ENCODE measurements at places on chromosomes 6 and 20.
A peak's percentile ranks its signal among the peaks of the same experiment; 100 is the strongest.

- DNase-seq, result peak; percentile 80
These were observed 189.0 kb upstream of the UST start for GRCh38 chr6:148557796-148558321.

GRCh38 chr6:2546901-2547300 lies 203.8 kb downstream of the MYLK4 start:
- no peak for DNase-seq

- peak; percentile 51 for DNase-seq
These were observed 2.9 kb downstream of the C6orf141 start for GRCh38 chr6:49553384-49553783.

DNA sequence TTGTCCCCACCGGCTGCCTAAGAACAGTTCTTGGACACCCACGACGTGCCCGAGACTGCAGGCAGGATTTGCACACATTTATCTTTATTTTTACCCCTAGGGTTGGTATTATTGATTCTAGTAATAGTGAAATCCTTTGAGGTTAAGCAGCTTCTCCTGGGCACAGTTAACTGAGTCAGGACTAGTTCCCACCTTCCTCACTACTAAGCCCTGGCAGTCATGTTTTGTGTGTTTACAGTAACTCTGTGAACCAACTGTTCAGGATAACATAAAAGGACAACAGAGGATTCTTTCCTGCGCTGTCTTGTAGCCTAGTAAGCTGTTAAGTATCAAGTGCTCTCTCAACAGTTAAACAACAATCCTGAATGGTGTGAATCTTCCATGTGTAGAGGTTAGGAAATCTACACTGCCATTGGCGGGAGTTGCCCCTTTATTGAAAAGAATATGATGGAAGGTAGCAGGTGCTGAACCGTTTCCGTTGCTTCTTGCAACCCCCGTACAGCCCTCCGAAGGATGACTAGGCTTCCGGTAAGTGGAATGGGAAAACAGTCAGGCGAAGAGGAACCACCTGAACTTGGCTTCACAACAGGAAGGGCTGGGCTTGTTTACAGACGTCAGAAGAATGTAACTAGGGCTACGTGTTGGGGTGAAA lies 979 bp upstream of the SOD2 start:
- DNase-seq, result peak; percentile 62

DNA sequence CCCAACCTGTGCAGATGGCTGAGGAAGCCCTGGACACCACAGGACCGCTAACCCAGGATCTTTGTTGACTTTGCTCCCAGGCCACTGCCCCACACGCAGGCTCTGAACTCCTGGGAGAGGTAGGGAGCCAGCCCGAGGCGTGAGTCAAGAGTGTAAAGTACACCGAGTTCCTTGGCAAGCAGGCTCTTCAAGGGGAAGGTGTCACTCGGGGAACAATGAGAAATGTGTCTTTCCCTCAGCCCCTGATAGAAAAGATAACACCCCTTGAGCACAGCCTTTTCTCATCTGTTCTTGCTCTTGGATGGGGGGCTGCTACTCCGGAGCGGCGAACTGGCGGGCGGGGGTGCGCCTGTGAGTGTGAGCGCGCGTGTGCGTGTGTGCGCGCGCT lies 472 bp upstream of the EDN3 start:
- DNase-seq, result no peak

- no peak for DNase-seq
These were observed 31.9 kb downstream of the PLCG1 start for GRCh38 chr20:41169162-41169690.

GRCh38 chr20:44110816-44111568 lies 76.0 kb downstream of the JPH2 start:
- DNase-seq, result no peak

DNA sequence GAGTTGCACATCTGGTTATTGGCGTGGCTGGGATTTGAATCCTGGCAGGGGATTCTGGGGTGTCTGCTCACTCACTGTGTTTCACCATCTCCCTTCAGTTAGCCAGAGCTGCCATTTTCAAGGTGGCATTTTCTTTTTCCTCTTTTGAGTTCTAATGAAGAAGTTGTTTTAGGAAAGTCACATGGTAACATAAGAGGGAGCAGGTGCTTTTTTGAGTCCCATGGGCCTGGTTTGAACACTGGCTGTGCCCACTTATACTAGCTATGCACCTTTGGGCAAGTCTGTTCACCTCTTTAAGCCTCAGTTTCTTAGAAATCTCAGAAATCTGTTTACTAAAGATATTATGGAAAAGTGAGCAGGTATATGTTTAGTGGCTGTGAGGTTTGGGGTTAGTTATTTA lies 39.6 kb downstream of the ANKS1A start:
- no peak for DNase-seq

DNA sequence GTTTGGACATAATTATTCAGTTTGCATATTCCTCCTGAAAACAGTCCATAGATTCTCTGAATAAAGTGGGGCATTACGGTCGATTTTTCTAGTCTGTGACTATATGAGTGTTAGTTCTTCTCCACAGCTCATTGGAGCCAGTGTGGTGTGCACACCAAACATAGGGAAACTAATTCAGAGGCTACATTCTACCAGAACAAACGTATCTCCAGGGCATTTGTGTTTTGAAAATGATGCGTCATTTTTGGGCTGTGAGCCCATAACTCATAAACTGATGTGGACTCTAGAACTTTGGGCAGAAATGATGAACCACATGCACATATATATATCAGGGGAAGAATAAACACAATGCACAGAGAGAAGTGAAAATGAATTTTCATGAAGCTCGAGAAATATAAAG lies 41.8 kb downstream of the C6orf58 start:
- no peak for DNase-seq

- peak; percentile 36 for DNase-seq
These were observed 146.3 kb downstream of the LY86 start for GRCh38 chr6:6734479-6735465.

DNA sequence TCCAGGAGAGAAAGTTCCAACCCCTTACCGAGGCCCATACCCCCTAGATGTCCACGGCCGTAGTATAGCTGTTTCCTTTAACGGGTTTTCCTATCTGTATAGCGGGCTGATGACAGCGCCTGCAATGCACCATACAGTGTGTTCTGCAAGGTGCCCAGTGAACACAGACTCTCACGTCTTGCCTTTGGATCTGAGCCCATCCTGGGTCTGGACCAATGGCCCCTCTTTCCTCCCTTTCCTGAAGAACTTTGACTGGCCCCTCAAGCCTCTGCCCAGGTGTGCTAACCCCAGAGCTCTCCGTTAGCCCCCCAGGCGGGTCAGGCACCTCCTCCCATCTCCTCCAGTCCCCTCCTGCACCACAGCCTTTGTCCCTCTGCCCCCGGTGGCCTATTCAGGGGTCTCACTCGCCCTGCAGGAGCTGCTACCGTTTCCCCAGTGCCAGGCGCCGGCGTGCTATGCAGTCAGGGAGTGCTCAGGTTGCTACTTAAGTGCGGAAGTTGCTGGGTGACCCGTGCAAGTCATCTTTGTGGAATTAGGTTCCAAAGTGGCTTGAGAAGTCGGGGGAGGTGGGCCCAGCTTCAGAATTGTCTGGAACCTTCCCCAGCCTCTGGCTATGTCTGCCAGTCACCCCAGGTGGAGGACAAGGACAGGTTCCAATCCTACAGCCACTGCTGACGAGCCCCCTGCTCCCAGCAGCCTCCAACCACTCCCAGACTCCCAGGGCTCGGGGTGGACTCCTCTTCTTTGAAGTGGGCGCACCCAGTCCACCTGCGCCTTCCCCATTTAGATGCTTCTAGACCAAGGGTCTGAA lies 35.0 kb upstream of the ZBP1 start:
- no peak for DNase-seq

DNA sequence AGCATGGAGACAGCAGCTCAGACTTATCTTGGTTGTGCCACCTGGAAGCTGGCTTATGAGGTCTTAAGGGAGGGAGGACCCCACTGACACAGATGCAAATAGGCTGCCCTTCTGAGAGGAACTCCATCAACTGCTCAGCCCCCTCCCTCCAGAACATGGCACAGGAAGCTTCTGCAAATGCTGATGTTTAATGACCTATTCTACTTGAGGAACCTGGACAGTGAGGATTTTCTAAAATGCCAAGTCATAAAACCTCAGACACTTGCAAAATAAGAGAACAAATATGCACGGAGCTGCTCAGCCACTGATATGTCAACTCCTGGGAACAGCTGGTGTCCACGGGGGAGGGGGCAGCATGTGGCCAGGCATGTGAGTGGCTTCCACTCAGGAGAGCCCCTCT lies 3.5 kb downstream of the CST9 start:
- no peak for DNase-seq

DNA sequence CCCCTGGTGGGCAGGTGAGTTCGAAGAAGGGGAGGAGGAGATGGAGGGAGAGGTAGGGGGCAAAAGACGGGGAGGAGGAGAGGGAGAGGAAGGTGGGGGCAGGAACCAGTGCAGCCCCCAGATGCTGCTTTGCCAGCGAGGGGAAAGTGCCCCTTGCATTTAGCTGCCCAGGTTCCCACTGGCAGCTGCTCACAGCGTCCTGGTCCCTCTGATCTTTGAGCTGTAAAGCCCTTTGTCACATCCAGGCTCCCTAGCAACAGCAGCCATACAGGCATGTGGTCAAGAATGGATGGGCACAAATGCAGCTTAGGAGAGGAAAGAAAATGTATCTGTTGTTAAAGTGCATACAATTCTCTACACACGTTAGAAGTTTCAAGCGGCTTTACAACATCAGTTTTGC lies 160.9 kb downstream of the CD83 start:
- DNase-seq, result no peak

GRCh38 chr20:41030531-41031242 lies 2.1 kb downstream of the TOP1 start:
- DNase-seq, result peak; percentile 85

- no peak for DNase-seq
These were observed 192.0 kb downstream of the ERMARD start for GRCh38 chr6:169943241-169944060.

DNA sequence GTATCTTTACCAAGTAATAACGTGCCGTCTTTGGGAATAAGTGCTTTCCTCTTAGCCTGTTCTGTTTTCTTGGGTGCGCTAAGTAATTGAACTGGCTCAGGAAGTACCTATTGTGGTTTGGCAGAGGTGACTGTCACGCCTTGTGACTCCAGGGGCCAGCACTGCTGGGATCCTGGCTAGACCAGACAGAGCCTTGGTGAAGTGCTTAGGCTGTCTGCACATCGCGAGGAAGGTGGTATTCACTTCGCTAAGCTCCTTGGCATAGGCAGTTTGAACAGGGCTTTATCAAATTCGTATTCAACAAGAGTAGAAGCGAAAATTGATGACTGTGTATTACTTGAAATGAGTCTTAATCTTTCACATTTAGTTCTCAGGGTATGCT lies 17.6 kb downstream of the PRDM1 start:
- DNase-seq, result no peak

DNA sequence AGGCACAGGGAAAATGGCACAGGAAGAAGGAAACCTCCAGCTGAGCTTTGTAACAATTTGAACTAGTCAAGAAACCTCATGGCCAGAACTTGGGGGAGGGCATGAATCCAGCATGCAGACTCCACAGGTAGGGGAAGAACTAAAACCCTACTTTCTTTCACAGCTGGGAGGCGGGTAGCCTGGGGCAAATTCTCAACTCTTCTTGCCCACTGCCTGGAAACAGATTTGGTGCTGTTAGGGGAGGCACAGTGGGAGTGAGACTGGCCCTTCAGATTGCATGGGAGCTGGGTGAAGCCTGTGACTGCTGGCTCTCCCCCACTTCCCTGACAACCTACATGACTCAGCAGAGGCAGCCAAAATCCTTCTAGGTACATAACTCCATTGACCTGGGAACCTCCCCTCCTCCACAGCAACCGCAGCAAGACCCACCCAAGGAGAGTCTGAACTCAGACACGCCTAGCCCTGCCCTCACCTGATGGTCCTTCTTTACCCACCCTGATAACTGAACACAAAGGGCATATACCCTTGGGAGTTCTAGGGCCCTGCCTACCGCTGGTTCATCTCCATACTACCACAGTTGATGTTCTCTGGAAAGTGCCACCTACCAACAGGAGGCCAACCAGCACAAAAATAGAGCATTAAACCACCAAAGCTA lies 37.2 kb upstream of the TRIM27 start:
- DNase-seq, result no peak

GRCh38 chr20:655726-656624 lies 3.0 kb upstream of the SRXN1 start:
- no peak for DNase-seq

- DNase-seq, result peak; percentile 41
These were observed 287.6 kb downstream of the PHF3 start for GRCh38 chr6:63923139-63923739.

GRCh38 chr6:142075516-142076101 lies 57.1 kb upstream of the GJE1 start:
- DNase-seq, result no peak

DNA sequence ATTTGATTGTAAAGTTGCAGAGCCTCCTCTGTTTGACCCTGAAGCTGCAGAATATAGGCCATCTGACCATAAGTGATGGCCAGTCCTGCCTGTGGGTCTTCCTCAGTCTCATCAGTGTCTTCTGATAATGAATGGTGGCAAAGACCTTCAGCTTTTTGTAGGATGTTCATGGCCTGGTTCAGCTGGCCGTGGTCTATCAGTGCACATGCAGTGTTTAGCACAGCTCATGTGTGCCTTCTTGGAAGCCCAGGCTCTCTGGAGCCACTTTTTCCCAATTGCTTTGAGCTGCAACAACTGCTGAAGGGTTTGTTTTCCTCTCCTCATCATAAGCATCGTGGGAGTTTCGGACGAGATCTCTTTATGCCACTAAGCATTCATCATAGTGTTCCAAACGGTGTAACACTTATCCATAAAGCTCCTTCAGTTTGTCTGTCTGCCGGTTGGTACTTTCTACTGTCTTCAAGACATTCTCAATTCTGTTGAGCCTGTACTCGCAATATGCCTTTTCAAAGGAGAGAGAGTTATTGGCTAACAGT lies 70.1 kb upstream of the TULP4 start:
- DNase-seq, result no peak

- DNase-seq, result no peak
These were observed 24.3 kb downstream of the NTSR1 start for GRCh38 chr20:62732842-62733525.

DNA sequence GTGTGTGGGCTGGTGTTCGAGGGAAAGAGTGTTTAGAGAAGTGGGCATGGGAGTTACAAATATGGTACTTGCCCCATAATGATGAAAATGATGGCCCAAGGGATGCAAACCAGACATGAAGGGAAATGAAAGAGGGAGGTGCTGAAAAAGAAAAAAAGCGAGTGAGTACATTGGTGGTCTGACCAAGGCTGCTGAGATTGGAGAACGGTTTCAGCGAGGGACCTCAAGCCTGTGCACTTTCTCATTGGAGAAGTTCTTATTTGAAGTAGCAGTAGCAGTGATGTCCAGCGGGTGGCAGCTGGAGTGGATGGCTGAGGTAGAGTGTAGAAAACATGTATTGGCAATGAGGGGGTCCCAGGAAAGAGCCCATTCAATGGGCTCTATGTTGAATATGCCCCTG lies 54.8 kb downstream of the TNFAIP3 start:
- DNase-seq, result no peak
